ENCODE measurements at places on chromosomes 7 and 10.
A peak's percentile ranks its signal among the peaks of the same experiment; 100 is the strongest.

- no peak for DNase-seq
These were observed 16.3 kb upstream of the LFNG start for GRCh38 chr7:2503056-2503941.

DNA sequence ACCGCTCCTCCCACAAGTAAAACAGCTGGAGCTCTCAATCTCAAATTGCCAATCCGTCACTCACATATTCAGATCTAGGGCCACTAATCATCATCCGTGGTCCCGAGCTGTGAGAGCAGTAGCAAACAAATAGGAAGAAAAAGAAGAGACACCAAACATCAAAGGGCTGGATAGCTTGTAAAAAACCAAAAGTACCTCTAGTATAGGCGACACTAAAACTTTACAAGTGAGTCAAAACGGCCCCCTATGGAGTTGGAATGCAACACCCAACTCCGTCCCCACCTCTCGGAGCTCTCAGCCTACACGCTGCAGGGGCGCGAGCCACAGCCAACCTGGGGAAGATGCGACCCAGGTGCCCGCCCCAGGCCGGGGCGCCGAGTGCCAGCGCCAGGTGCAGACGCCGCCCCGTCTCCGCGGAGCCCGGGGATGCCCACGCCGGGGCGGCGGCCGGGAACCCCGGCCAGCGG, 581 bp downstream of the FAM3C start:
- DNase-seq: peak; percentile 23

DNA sequence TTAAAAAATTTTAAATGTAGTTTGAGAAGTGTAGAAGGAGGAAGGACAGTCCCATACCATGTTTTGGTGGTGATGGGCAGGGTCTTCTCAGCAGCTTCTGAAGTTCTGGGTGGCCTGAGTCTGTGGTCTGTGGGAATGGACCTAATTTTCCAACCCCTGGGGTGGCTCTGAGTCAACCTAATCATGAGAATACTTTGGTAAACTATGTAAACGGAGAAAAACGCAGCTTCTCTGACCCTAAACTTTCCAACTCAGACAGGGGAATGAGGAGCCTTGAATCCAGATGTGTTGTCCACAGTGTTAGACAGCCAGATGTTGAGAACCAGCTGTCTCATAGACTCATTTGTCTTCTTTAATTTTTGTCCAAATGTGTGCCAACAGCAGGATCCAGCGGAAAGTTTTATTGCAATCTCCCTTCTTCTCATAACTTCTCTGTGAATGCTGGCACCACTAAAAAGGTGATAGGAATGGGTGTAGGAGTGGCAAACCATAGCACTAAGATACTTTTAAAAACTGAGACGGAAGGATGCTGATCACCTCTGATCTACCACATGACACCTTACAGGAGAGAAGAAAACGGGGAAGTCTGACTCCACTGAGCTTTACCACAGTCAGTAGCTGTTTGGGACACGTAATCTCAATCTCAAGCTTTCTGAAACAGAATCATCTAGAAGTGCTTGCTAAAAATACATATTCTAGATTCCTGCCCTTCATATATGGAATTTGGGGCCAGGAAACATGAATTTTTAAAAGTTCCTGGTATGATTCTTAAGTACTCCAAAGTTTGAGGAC, 90.5 kb upstream of the PHYHIPL start:
- DNase-seq: no peak

- no peak for DNase-seq
These were observed 972.5 kb downstream of the CNTNAP2 start for GRCh38 chr7:147089051-147089461.

GRCh38 chr10:97149079-97149531, 36.7 kb downstream of the SLIT1 start:
- no peak for DNase-seq

DNA sequence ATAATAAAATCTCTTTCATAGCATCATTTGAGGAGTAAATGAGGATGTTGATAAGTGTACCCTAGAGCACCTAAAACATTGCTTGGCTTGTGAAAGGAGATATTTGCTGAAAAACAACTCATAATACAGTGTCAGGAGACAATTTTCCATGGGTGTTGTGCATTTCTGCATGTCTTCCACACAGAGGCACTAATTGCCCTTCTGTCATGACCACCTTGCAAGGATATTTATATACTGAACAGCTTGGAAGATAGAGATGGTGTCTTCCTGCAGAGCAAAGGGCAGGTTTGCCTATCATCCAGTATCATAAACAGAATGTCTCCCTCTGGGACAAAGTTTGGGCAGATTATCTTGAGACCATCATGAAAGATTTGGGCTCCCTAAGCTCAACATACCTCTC, 495.2 kb upstream of the LRRN3 start:
- DNase-seq: no peak

GRCh38 chr10:106226828-106227227, 937.7 kb downstream of the SORCS1 start:
- DNase-seq: no peak

DNA sequence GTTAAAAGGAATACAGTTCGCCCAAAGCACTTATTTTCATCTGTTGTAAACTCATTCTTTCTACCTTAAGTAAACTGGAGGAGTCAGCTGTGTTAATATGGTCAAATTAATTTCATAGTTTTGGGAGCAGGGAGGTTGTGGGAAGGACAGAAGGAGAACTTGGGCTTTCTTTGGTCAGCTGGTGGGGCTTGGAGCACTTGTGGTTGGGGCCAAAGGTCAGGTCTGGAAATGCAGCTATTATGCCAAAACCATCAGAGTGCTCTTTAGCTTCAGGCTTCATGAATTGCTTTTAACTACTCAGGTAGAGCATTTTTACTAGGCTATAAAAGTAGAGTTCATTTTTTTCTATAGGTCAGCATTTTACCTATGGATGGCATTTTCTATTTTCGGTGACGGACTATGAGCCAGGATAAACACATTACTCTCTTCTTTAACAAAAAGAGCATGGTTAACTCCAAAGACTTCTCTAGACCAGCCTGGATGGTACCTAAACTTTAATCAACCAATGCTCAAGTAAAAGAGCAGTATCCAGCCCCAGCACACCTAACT, 30.0 kb downstream of the STEAP4 start:
- DNase-seq: no peak

GRCh38 chr10:58028597-58029366, 238.9 kb downstream of the IPMK start:
- peak; percentile 27 for DNase-seq

DNA sequence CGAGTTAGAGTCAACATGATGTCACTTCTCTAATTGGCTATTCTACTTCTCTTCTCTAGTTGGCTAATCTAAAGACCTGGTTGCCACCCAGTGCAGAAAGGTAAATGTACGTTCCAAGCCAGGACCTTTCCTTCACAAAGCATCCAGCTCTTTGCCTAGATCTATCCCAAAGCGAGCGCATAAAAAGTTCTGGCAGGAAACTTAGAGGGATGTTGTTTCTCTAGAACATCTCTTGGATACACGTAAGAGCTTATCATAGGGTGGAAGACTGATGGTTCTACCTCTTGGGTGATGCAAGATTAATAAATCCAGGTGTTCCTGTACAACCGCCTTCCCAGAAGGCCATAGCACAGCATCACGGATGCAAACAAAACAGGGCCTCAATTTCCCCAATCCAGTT, at the start of gene TAS2R38:
Gene TAS2R38 (minus strand): TSS at position 101 of the 400 bp plus-strand sequence. CDS start 84 bp downstream, at position 17.
- DNase-seq: no peak

Measured in right hindlimb (tissue), 1 donor.